CD4-positive, alpha-beta T cell treated with Interleukin-2 at 100 ng/mL for 4 hours (primary cell): ENCODE measurements at places on chromosomes 3 and 15.

DNA sequence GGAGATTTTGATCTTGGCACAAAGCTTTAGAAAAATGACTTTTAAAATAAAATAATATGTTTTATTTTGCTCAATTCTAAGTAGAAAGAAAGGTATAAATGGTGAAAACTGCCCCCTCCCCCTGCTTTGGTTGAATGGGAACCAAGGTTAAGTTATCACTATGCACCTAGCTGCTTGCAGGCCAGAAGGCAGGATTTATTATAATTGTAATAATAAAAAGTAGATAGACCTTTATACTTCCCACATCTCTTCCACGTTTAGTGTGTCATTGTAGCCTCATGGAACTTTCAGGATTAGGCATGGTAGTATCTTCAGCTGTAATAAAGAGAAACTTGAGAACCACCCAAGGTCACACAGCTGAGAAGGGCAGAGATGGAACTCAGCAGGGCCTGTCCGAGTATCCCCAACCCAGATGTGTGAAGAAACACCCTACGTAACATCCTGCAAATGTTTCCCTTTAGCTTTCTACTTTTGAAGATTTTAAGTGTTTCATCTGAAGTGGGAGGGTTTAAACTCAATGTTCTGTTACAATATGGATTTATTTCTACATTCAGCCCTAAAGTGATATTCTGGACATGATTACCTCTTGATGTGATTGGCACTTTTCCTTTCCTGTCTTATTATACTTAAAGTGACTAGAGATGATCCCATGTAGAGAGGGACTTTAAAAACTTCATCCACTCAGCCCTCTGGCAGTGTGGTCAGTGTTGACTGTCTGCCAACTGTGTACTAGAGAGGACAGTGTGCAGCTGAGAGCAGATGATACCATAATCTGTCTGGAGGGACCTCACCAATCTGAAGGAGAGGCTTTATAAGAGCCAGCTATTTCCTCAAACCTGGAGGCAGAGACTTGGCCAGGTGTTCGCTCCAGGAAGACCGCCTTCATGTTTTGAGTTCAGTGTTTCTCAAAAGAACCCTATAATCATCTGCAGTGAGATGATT, 282.5 kb upstream of the TRIM42 start:
- DNase-seq, result no peak

GRCh38 chr15:68349151-68349550, 71.6 kb downstream of the FEM1B start:
- DNase-seq, result no peak

- DNase-seq, result no peak
Measured at GRCh38 chr3:194739498-194740284, 54.0 kb downstream of the FAM43A start.

GRCh38 chr3:3071136-3071535, 39.0 kb downstream of the IL5RA start:
- DNase-seq, result no peak

GRCh38 chr15:34648294-34648631, 64.8 kb upstream of the GOLGA8B start:
- DNase-seq, result no peak

DNA sequence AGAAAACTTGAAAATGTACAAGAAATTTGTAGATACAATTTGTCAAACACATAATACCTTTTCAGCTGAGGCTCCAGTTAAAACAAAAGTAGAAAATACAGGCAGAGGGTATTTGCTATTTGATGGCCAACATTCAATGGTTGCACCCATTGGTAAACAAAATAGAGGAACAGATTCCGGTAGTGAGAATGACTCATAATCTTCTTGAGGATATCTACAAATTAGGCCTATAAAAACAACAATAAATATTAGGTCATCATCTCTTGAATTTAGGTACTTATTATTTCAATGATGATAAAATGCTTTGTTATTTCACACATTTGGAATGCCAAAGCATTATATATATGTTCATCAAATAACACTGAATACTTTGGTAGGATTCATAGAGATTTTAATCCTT, 53.4 kb downstream of the DENND4A start:
- DNase-seq, result no peak

- DNase-seq, result no peak
Measured at GRCh38 chr15:24924621-24925020, 30.2 kb upstream of the SNRPN start.
